ENCODE measurements at places on chromosomes 4 and X. TPM values are rescaled to one million over a fixed set of nuclear protein-coding genes. Genes with fewer than 3 reads are reported as not detected.

DNA sequence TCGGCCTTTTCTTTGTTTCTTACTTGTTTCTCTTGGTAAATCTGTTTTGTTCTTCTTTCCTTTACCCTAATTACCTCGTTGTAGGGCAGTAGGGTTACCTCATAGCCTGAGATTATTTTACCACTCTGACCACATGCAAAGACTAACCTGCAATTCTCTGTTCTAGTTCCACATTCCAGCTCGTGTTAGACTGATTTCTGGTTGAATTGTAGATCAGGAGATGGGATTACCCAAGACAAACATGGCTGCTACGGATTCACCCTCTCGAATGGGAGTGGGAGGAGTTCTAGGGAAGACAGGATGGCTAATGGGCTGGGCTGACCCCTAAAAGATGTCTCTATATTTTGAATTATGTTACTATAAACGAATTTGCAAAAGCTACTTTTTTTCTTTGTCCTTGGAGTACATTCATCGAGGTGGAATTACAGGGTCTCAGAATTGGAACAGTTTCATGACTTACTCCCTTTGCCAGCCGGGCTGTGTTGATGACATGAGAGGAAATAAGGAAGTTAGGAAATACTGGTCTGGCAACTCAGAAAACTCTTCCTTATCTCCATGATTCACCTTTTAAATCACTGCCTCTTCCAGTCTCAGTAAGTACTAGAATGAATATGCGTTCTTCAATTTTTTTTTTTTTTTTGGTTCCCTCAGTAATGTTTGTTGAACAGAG, 36.7 kb upstream of the FBXW7 start:
- DNase-seq = peak; percentile 16

- no peak for DNase-seq
Measured at GRCh38 chr4:84677995-84678394, 95.1 kb downstream of the CDS1 start.

- no peak for DNase-seq
Measured at GRCh38 chr4:663046-663437, 11.0 kb downstream of the ATP5ME start.

DNA sequence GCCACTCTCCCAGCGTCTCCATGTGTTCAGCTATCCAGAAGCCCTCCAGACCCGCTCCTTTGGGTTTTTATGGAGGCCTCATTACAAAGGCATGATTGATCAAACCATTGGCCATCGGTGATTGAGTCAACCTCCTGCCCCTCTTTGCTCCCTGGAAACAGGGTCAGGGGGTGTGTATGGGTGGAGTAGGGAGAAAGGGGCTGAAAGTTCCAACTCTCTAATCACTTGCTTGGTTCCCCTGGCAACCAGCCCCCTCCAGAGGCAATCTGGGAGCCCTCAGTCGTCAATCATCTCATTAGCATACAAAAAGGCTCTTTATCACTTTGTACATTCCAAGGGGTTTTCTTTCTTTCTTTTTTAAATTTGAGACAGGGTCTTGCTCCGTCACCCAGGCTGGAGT, 2.3 kb downstream of the TRIM2 start:
- no peak for DNase-seq

DNA sequence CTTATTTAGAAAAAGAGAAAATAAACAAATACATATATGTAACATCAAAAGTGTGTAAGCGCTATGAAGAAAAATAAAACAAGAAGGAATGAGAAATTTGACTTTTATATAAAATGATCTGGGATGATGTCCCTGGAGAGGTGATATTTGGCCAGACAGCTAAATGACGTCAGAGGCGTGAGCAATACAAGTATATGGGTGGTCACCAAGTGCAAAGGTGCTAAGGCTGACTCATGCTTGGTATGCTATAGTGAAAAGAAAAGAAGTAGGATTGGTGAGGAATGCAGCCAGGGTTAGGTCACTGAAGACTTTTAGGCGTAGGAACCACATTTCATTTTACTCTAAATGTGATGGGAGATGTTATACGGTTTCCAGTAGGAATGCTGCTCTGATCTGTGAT, 1049.1 kb upstream of the TENM3 start:
- DNase-seq = peak; percentile 62

DNA sequence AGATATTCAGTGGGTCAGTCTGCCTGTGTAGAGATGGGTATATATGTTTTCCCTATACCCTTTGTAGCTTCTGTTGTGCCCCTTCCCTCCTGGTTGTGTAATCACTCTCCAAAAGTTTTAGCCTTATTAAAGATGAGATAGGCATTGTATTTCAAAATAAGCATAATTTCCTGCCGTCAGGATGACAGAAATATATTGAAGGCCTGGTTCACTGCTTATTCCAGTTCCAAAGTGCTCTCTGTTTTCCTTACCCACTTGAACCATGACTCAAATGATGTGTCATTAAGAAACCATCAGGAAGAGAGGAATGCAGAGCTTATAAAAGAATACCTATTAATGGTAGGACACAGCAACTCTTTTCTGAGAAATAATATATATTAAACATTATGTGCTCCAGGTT, 178.5 kb downstream of the GABRB1 start:
- DNase-seq = peak; percentile 52

DNA sequence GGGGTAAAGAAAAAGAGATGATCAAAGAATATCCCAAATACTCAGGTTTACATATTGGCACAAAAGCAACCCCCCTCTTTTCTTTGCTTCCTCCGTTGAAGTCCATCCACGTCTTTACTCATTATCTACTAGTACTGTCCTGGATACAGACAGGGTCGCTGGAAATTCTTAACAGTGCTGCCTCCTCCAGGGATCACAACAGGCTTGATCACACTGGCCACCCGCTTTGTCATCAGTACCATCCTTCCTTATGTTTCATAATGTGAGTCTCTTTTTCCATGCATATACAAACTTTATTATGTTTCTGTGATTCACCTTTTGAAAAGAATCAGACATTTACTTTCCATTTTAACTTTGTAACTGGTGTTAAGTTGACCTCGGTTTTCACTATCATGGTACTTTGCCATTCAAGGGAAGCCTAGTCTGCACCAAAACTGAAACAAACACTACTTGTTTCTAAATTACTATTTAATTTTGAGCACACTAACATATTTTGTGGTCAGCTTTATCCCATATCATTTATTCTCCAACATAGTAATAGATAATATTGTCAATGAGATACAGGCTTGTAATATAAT, 387.5 kb upstream of the PPP1R2C start:
- no peak for DNase-seq

DNA sequence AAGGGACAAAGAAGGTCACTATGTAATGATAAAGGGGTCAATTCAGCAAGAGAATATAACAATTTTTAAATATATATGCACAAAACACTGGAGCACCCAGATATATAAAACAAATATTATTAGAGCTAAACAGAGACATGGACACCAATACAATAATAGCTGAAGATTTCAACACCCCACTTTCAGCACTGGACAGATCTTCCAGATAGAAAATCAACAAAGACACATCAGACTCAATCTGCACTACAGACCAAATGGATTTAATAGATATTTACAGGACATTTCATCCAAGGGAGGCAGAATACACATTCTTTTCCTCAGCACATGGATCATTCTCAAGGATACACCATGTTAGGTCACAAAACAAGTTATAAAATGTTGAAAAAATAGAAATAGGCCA, 111.4 kb downstream of the SOX3 start:
- no peak for DNase-seq

GRCh38 chrX:15808254-15808653, 18.0 kb downstream of the ZRSR2 start:
- no peak for DNase-seq

- DNase-seq = no peak
Measured at GRCh38 chrX:150253959-150254620, 109.0 kb upstream of the MAMLD1 start.

- DNase-seq = peak; percentile 21
Measured at GRCh38 chrX:71637848-71638247, 19.5 kb upstream of the CXCR3 start.

DNA sequence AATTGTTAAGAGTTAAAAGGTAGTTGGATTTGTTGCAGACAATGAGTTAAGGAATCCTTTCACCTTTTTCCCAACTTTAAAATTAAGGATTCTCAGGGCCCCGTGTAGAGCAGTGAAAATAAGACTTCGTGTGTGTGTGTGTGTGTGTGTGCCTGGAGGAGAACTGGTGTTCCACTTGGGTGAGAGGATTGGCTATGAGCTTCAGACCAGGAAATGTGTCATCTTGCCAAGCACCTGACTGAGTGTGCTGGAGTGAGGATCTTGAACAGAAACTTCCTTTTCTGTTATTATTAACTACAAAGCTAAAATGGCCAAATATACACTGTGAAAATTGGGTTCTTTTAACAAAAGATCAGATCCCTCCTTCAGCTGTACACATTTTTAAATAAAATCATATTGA, 113.1 kb upstream of the VCX2 start:
- DNase-seq = no peak

DNA sequence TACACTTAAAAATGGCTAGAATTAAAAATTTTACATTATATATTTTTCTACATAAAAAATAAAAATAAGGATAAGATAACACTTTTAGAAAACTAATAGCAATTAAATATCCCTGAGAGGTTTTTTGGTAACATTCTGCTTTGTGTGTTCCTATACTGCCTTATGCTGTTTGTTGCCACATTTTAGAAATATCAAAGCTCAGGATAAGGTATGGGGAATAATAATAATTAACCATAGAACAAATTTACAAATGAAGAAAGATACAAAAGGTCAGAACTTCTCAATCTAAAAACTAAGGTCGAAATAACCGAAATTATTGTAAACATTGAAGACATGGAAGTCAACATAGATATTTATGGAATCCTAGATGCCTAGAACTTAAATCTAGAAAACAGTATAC, 71.4 kb downstream of the COX7B2 start:
- DNase-seq = no peak

DNA sequence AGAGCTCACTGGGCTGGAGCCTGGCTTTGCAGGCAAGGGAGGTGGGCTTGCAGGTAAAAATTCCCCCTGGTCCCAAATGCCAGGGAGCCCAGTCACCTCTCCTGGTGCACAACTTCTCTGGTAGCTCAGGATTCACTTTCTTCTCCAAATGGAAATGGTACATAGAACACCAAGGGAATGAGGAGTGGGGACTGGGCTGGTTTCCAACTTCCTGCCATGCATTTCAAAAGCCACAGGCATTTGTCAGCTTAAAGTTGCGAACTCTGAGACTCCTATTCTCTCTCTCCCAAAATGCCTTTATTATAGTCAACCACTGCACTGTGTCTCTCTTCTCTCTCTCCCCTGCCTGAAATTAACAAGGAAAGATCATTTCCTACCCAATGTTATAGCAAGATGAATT, 177.3 kb downstream of the GRIA3 start:
- no peak for DNase-seq

- DNase-seq = no peak
Measured at GRCh38 chr4:45353161-45353560, 626.8 kb upstream of the GNPDA2 start.

- no peak for DNase-seq
Measured at GRCh38 chr4:33751050-33751449, 2493.3 kb downstream of the ARAP2 start.

DNA sequence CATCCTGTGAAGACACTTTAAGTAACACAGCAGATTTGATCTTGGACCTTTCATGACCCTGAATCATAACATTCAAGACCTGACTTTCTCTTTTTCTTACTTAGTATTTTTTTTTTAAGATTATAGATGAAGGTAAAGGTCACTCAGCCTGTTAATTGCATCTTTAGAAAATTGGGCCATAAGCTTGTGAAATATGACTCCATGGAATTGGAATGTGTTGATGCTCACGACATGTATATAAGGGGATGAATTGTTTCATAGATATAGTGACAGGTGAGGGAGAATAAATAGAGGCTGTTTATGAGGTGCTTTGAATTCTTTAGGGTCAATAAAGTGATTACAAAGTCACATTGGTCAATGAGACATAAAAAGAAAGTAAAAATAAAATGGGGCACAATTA, 27.7 kb upstream of the HS3ST1 start:
- no peak for DNase-seq

DNA sequence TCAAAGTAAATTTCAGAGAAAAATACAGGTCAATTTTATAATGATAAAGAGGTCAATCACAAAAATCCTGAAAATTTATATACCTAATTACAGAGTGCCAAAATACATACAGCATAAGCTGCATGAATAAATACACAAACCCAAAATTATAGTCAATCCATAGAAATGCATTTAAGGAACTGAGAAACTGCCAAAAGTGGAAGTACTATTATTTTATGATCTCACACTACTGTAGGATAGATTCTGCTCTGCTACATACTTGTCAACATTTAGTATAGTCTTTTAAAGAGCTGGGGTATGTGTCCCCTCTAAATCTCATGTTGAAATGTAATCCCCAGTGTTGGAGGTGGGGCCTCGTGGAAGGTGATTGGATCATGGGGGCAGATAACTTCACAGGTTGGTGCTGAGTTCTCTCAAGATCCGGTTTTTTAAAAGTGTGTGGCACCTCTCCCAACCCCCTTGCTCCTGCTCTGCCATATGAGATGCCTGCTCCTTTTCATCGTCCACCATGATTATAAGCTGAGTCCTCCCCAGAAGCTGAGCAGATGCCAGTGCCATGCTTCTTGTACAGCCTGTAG, 31.8 kb downstream of the CHIC2 start:
- DNase-seq = no peak

DUX4 gene
- not detected for total RNA-seq

NOA1 gene
- 7.0 TPM for total RNA-seq

SETD7 gene
- 18.2 TPM for total RNA-seq

CTAG1B gene
- not detected for total RNA-seq

GPC4 gene
- total RNA-seq = 1.3 TPM

SYN1 gene
- total RNA-seq = not detected

IBSP gene
- total RNA-seq = not detected

SHISA3 gene
- 3.1 TPM for total RNA-seq

RHOXF2 gene
- not detected for total RNA-seq

XK gene
- total RNA-seq = 1.7 TPM

ODAM gene
- total RNA-seq = not detected

CPLX1 gene
- total RNA-seq = not detected

TENM3 gene
- 33.9 TPM for total RNA-seq

ALPK1 gene
- total RNA-seq = 2.2 TPM

C1QTNF7 gene
- total RNA-seq = not detected
